ENCODE measurements at places on chromosomes 13 and 19.

DNA sequence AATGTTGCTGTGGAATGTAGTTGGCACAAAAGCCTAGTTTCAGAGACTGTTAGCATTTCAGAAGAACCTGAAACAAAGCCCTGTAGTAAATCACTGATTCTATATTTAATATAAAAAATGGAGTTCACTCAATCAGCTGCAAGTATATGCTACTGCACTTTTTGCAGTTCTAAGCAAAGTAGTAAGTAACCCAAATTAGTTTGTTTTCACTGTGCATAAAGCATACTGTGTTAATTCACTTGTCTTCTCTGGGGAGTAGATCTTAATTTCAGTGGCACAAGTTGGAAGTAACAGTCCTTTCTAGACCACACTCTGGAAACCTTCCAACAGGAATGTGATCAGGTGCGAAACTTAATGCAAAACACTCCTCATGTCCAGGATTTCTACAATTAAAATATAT lies 139.3 kb downstream of the DACH1 start:
- DNase-seq = no peak

DNA sequence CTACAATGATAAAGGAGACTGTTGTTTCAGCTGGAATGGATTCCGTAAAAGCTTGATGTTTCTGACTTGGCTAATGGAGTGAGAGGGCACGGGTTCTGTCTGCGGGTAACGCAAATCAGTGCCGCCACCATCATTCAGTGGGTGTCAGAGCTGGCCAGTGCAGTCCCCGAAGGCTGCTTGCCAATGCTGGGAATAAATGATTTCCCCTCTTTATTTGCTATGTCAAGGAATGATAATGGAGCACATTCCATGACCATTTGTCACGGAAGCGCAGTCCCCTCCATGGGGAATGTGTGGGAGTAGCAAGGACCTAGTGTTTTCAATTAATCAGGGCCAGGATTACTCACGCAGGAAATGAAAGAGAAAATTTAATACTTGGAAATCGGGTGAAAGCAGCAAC lies 899.3 kb downstream of the UQCRFS1 start:
- no peak for DNase-seq

DNA sequence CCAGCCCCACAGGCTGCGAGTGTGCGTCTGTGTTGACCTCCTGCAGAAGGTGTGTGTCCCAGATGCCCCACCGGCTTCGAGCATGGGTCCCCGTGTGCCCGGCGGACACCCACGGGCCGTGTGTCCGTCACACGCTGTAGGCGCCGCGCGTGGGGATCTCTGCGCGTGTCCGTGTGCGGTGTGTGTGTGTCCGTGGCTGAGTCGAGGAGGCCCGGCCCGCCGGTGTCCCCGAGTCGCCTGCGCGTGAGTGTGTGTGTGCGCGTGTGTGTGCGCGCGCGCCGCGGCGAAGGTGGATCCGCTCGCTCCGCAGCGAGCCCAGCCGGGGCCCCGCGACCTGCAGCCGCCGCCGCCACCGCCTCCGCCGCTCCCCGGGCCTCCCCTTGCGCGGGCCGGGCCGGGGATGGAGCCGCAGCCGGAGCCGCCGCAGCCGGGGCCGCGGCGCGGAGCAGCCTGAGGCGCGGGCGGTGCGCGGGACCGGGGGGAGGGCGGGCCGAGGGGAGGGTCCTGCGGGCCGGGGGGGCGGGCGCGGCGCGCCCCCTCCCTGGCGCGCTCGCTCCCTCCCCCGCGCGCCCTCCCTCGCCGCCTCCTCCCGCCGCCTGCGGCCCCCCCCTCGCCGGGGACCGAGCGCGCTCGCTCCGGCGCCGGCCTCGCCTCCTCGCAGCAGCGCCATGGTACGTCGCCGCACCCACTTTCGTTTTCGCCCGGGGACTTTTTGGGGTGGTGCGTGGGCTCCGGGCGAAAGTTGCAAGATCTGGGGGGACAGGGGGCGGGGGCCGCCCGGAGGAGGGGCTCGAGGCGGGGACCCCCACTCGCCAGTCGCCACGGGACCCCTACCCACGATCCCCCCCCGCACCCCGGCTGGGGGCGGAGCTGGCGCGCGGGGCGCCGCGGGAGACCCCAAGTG lies 7.1 kb upstream of the NFIC start:
- DNase-seq = peak; percentile 21

DNA sequence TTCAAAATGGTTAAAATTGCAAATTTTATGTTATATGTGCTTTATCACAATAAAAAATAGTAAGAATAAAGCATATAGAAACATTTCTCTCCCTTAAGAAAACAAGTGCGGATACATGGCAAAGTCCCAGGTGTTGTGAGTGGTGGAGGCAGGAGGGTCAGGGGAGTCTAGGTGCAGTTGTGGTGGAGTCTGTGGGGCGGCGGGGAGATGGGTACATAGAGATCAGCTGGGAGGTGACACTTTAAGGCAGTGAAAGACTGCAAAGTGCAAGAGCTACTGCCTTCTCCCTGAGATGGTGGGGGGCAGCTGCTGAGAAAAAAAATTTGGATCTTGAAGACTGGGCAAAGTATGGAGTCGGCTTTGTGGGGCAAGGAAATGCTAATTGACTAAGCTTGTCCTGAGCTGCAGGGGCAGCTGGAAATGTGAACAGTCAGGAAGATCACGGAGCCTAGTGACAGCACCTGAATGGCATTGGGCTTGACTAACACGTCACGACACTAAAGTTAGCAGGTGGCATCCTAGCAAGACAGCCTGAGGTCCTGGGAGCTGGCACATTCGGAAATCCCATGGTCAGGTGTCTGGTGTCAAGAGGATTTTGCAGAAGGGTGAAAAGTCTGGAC lies 72.9 kb upstream of the IRS2 start:
- no peak for DNase-seq

DNA sequence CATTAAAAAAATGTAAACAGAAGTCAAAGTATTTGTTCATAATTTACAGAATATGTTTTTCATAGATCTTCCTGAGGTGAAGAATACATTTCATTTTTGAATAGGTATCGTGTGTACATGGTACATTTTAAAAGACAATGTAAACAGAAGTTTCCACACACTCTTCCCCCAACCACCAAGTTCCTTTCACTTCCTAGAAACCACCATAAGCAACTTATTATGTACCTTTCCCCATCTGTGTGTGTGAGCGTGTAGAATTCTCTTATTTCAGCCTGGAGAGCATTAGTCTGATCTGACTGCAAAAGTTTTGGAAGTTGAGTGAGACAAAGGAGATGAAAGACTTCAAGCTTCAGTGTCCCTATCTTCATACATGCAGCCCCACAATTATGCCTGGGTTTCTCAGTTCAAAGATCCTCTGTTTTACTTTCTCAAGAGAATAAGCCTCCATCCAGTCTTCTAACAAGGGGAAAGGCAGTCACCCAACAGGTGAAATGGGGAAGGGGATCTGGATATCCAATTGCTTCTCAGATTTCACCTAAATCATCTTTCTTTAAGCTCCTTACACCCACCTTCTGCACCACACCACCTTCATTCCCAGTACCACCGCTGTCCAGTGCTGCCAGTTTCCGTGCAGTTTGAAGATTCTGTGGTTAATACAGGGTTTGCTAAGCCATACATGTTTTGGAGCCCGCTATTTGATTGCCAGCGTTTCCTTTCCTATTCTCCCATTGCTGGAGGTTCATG lies 2.1 kb downstream of the TEX30 start:
- DNase-seq = no peak

GRCh38 chr13:37132211-37132610 lies 26.7 kb upstream of the CSNK1A1L start:
- no peak for DNase-seq

DNA sequence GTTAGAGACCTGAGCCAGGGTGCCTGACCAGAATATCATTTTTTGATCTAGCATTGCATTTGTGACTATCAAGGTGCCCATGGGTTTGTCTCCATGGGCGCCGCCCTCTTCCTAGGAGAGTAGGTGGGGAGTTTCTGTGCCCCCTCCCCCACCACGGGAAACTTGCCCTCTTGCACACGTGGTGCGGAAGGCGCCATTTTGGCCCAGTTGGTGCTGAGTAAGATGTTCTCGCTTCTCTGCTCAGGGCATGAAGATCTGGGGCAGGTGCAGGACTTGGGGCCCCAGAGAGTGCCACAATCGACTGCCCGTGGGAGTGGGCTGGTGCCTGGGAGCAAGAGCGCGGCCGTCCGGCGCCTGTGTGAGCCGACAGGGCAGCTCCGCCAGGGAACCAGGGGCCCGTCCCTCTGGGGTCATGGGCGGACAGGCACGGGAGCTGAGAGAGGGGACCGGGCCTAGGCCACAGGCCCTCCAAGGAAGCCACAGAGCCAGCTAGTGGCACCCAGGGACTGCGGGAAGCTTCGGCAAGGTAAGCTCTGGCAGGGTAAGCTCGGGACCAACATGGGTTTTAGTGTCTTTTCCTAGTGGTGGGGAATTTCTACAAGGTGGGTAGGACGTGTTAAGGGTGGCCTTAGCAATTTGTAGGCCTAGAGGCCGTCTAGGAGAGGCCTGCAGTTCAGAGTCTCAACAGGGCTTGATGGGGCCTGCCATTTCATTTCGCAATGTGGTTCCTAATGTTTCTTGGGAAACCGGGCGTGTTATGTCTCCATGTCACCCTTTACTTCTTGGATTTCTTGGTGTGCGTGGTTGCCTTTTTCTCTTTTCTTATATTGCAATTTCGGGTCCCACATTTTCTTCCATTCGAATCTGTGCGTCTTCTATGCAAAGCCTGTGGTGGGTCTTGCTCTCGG lies 14.5 kb downstream of the SACS start:
- DNase-seq = no peak

GRCh38 chr19:13887018-13887436 lies 10.1 kb downstream of the NANOS3 start:
- DNase-seq = no peak

DNA sequence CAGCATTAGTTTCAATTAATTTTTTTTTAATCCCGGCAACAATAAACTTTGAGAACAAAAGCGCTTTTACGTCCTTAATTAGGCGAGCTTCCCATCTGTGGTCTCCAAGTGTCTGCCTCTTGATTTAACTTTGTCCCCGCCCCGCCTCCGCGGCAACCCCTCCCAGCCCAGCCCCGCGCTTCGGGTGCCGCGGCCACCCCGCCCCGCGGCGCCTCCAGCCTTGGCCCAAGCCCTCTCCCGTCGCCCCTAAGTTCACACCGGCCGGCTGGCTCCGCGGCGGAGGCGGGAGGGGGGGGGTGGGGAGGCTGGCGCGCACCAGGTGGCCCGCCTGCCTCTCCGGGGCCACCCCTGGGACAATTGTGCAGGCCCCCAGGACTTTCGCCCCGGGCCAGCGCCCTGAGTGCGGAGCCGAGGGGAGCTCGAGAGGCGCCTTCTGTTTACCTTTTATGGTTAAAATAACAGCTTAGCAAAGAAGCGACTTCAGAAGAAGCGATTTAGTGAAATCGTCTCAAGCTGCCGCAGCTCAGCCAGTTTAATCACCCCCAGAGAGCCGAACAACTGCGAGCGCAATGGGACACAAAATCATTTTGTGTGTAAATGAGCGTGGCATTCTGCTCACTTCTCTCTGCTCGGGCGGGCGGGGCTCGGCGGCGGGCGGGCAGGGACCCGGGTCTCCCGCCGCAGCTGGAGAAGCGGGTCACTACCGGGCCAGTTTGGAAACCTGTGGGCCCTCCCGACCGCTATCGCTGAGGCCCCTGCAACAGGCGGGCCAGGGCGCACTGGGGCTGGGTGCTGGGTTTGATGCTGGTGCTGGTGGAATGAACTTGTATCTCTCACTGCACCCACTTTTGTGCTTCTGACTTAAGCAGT lies 1.4 kb downstream of the KCTD15 start:
- DNase-seq = no peak

DNA sequence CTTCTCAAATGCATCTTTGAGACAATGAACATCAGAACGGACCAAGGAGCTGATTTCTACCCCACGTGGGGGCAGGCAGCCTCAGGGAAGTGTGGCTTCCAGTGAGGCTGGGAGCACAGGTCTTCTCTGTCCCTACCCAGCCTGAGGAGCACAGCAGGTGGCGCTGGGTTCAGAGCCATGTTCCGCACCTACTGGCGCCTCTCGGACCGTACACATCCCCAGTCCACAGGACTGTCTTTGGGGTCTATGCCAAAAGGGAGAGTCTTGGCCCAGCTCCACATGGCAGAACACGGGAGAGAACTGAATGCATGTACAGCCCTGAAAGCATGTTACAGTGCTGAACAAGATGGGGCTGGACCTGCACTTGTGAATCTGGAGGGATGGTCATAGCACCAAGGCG lies 22.6 kb downstream of the SUGP1 start:
- DNase-seq = no peak

DNA sequence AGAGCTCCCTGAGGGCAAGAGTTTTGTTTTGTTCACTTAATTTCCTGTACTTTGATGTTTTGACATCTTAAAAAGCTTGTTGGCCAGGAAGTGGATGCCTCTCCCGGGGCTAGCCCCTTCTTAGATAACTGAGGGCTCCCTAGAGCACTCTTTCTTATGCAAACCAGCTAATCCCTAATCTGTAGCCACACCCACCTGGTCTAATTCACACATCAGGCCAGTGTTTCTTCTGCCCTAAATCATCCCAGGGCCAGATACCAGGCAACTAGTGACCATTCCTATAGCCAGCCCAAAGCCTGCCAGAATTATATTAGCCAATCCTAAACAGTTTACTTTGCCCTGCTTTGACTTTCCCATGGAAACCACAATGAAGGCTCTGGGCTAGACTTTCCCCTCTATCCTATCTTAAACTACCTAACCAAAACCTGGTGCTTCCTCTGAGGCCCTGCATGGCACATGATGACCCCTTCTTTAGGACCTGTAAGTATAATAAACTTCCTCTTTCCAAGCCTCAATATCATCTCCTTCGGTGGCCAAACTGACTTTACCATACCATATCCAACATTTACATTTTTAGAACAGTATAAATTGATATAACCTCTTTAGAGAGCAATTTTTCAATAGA lies 24.8 kb downstream of the WBP4 start:
- no peak for DNase-seq

DNA sequence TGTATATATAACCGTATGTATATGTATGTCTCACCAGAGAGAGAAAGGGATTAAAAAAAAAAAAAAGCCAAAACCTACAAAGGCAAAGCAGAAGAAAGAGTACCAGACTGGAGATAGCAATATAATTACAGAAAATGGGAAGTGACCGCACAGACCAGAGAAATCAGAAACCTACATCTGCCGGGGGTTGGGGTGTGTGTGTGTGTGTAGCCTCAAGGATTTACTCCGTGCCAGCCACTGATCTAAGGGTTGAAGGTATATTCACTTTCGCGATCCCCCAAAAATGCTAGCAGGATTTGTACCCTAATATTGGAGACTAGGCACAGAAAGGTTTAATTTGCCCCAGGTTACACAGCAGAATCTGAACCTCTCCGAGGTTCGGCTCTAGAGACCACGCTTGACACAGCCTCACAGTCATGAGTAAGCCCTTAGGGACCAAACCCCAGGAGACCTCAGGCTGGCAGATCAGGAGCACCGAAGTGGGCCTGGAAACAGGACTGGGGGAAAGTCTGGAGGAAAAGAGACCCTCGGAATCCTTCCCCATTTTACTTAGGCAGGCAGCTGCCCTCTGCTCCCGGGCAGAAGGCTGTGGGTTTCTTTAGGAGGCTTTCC lies 14.8 kb downstream of the ARL11 start:
- DNase-seq = peak; percentile 81

GRCh38 chr13:28557725-28558520 lies 63.0 kb upstream of the FLT1 start:
- no peak for DNase-seq
